ENCODE measurements at places on chromosomes 11 and 22.

- DNase-seq, result no peak
Observed at GRCh38 chr22:19517919-19518611, 6.1 kb downstream of the CLDN5 start.

DNA sequence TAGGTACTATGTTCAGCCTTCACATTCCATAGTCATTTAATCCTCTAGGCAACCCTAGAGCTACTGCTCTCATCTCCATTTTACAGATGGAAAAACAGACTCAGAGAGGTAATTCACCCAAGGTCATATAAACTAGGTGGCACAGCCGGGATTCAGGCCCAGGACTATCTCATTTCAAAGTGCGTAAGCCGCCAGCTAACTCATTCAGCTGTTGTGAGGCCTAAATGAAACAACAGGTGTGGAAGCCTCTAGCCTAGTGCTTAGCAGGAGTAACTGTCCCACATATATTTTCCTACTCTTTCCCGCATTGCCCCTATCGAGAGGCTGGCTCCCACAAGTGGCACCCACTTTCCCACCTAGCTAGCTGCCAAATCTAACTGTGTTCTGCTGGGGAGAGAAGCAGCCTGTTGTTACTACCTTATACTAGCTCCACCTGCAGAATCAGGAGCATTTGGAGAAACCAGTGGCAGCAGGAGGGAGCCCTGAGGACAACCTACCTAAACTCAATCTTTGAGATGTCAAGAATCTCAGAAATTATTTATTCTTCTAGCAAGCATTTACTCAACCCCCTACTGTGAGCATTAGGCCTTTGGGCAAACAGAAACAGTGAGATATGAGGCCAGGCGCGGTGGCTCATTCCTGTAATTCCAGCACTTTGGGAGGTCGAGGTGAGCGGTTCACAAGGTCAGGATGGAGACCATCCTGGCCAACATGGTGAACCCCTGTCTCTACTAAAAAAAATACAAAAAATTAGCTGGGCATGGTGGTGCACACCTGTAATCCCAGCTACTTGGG is 20.9 kb downstream of the PRG3 start:
- no peak for DNase-seq

DNA sequence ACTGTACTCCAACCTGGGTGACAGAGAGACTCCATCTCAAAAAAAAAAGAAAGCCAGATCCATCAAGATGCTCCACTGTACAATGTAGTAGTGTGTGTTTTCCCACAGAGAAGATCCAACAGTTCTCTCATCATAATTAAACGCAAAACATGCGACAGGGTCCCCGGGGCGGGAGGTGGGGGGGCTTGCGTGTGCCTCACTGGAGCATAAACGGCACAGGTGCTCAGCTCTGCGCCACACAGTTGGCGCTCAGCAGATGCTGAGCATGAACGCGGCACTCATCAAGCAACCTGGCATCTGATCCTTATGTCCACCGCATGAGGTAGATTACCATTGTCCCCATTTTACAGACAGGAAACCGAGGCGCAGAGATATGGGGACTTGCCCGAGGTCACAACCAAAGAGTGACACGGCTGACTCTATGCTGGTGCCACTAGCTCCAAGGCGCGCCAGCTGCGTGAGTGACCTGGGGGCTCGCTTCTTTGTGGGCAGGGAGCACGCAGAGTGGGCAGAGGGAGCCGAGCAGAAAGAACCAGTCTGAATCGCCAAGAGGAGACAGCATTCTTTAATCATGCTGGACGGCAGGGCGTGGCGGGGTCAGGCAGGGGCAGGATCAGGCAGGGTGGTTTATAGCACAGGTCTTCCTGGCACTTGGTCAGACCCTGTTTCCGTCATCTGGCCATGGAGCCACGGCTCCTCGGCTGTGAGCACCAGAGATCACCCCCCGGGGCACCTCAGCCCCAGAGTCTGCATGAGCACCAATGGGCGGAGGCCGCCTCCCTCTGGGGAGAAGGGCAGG is 8.2 kb downstream of the C1QTNF6 start:
- no peak for DNase-seq

DNA sequence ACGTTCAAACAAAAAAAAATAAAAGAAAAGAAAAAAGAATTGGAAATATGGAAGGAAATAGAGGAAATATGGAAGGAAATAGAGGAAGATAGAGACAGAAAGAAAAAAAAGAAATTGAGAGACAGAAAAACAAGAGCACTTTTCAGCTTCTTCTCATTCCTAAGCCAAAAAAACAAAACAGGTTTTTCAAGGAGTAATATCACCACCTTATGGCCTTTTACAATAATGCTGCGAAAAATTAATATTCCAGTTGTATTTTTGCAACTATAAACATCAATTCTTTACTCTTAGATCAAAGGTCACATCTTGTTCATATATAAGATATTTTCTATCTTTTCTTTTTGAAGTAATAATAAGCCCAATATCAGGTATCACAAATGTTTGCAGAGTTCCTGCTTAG is 328.3 kb downstream of the FAT3 start:
- DNase-seq, result no peak

- no peak for DNase-seq
Observed at GRCh38 chr22:38638728-38639127, 17.5 kb downstream of the FAM227A start.

DNA sequence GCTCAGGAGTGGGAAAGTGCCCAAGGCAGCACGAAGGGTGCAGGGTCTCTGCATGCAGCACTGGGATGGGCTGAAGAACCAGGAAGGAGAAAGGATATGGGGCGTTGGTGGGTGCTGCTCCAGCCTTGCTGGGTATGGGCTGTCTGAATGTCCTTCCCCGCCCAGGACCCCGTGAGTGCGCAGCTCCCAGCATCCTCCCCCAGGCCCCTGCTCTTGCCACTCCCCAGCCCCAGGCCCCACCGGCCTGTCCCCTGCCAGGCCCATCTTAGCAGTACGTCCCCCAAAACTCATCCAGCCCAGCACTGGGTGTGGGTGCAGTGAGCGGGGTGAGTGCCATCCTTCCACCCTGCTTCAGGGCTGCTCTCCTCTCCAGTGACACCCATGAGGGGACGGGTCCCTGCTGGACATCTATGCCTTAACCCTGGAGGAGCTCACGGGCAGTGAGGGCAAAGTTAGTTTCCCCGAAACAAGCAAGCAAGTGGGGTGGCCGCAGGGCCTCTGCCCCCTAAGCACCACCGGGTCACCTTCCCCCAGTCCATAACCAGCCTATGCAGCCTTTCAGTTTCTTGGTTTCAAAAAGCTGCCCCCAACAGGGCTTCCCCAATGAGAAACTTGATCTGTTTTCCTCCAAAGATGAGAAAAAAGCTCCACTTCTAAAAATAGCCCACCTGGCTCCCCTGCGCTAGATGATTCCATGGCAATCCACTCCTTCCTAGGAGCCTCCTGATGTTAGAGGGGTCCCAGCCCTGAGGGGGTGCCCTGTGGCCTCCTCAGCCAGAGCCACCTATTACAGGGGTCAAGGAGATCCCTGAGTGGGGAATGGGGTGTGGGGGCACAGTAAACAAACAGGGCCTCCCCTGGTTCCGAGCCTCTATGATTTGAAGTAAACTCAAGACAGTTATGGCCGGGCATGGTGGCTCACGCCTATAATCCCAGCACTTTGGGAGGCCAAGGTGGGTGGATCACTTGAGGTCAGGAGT is 103.8 kb downstream of the MORC2 start:
- DNase-seq, result no peak

All from AG09319 (cell line).